ENCODE measurements at places on chromosomes 4 and X.

DNA sequence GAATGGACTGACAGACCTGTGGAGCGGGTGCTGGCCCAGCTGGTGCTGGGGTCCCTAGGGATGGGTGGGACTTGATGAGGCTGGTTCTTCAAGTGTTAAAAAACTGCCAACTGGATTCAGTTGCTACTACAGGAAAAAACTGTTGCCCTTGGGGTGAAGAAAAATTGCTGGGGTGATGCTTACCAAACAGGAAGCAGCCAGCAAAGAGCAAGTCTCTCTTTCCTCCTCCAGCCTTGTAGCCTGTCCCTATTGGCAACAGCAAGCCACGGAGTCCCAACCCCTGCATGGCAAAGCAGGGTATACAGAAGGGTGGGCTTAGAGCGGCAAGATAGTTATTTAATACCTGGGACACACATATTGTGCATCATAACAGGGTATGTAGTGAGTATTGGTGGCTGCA, 60.1 kb upstream of the ATP8A1 start:
- no peak for DNase-seq

DNA sequence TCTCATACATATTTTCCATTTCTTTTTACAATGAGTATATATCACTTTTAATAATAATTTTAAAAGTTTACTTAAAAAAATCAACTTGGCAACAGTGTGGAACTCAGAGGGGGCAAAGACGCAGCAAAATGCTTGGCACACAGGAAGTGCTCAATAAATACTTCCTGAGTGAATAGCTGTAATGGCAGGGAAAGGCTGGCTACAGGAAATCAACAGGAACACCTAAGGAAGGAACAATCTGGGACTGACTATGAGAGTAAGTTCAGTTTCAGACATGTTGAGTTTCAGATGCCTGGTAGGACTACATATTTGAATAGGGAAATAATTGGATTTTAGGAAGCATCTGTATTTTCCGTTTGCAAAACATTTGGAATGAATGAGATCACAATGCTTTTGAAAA, 137.6 kb downstream of the SCLT1 start:
- no peak for DNase-seq

DNA sequence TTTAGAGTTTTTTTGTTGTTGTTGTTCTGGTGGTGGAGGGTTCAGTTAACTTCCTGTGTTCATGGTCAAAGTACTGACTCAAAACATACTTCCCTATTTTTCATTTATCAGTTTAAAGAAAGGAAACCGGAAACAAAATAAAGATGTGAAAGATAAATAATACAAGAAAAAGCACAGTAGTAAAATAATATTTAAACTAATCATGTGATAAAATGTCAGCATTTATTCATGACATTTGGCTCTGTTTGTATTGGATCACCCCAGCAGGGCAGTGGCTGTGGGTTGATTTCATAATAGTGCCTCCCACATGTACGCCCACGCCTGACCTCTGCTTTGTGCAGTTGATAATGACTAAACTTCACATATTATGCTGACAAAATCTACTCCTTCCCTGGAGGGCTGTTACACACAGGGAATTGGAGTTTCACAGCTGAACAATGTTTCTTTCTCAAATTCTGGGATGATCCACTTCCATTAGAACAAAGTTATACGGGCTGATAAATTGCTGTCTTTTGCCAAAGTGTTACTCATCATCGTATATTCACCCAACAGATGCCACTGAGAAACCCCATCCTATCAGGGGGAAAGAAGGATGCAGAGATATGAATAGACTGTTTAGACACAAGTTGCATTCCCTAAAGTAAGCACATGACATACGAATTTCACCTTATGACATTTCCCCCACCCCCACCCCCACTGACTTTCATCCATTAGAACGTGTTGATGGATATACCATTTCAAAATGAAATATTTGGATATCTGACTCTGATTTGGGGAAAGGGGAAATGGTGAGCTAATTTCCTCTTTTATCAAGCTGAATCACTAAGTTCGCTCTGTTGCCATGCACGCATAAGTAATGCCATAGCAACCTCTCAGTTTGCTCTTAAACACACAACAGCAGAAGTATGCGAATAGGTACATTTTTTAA, 48.3 kb downstream of the AMELX start:
- peak; percentile 60 for DNase-seq

- no peak for DNase-seq
Observed at GRCh38 chr4:87516683-87517082, 12.5 kb downstream of the SPARCL1 start.

DNA sequence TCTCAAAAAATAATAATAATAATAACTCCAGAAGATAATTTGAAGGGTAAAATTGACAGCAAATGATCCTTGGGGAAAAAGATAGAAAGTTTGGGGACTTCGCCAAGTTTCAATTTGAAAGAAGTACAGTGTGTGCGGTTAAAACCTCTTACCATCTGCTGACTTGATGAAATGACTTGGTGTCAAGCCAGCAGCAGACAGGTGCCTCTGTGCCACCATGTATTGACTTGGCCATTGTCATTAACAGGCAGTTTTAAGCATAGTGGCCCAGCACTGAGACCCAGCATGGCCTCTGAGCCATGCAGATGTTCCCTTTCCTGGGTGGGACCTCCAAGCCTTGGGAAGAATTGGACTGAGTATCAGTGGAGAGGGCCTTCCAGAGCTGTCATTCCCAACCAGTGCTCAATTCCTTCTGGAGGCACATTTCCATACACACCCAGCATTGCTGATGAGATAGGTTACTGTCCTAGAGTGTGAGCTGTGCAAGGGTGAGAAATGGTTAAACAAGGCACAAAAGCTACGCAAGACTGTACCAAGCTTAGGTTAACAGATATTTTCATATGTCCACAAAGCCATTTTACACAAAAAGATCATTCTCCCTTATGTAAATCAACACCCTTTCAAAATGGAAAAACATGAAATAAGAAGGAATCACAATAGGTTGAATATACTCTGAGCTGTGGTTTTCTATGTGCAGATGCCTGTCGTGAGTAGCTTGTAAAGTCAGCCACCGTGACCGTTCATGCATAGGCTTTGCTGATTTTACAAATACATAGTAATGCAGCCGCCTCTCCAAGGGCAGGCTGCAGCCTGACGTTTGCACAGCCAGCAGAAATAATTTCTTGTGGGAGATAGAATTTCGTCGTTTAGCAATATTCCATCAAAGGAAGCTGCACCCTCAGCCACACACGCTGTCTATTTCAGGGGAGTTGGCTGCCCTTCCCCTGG, 59.4 kb upstream of the FBXW7 start:
- no peak for DNase-seq

DNA sequence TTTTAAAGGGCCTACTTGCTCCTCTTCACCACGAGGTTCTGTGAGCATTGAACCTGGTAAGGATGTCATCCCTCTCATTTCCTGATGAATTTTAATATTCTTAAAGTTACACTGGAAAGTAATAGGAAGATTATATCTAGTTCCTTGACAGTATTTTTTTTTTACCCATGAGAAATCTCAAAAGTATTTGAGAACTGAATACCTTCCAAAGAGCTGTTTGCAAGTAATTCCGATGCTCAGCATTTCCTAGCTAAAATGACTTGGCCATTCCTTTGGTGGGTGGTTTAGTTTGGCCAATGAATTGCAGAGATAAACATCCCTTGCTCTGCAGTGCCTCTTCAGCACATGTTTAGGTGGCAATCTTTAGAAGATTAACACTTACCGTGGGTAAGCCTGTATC, 110.2 kb upstream of the WDR1 start:
- DNase-seq: no peak

DNA sequence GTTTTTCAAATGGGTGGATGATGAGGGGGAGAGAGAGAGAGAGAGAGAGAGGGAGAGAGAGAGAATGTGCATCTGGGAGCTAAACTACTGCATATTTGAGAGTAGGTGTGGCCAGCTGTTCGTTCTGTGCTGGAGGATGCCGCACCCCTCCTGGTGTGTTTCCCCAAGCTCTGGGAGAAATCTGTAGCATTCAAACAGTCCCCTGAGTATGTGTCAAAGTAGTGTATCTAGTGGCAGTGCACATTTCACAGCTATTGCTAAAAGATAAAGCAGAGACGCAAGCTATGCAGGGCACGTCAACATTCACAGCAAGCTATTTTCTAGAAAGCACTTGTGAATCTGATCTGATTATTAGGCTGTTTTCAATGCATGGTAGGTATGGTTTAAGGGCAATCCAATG, 83.5 kb upstream of the LIMCH1 start:
- DNase-seq: no peak

DNA sequence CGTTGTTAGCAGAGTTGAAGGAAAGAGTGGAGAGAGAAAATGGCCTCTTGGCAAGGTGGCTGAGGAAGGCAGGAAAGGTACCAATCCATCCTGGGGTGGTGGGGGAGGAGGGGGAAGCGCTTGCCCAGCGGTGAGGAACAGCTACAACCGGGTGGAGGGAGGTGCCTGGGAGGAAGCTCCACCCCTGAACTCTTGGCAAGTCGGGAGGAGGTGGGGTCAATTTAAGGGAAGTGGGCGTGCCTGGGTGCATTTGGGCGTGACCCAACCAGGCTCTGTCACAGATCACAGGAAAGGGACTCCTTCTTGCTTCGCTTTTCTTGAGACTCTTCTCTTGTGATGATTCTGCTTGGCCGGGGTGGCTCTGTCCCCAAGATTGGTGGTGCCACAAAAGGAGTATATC, 41.7 kb downstream of the BCORL1 start:
- peak; percentile 89 for DNase-seq

GRCh38 chr4:166228112-166228511, 355.1 kb downstream of the TLL1 start:
- no peak for DNase-seq

GRCh38 chr4:141654098-141654497, 17.7 kb downstream of the IL15 start:
- no peak for DNase-seq

DNA sequence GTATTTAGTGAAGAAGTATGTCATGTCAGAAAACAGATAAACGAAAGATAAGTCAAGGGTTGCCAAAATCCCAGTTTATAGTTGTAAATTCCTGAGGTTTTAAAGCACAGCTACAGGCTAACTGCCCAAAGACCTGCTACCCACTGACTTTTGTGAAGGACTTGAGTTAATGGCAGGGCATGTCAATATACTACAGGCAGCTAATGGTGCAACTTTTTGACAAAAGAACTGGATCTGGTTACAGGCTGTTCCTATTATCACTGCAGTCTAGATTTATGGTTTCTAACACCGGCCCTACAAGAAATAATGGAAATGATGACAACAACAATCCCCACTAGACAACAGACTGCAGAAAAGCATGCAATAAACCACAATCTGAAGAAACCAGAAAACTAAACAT, 6.4 kb downstream of the SCML2 start:
- no peak for DNase-seq

GRCh38 chrX:74370487-74370886, 50.8 kb upstream of the SLC16A2 start:
- no peak for DNase-seq

DNA sequence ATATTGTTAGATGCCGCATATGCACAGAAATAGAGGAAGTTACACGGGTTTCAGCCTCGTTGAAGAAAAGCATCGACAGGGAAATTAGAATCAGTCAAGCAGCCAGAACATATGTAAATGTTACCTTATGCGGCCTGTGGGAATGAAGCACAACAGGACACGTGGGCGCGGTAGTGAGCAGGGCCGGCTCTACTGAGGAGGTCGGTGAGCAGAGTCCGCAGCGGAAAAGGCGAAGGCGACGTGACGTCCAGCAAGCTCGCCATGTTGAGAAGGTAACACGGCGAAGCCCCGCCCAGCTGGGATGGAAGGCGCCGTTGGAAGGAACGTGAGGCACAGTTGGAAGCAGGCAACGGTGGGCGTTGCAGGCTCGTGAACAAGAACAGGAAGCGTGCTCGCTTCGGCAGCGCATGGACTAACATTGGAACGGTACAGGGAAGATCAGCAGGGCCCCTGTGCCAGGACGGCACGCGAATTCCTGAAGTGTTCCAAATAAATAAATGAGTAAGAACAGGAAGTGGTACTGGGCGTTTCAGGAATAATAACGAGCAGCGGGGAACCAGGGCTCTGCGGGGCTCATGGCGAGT, 54.6 kb downstream of the MTNR1A start:
- no peak for DNase-seq

GRCh38 chr4:154086247-154086646, 297.4 kb upstream of the SFRP2 start:
- no peak for DNase-seq

DNA sequence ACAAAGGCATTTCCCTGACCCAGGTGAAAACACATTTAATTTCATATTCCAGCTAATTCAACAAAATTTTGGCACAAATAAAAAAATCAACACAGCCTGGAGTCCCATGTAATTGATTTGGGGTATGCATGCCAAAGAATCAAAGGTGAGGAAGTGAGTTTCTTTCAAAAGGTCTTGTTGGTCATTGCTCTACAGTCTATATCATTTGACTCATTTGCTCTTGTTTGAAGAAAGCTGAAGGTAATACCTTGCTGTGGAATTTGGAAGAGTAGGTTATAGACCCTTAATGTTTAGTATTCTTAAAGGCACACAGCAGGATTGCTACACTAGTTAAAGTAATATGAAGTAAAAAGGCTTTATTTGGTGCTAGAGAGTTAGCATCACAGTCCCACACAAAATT, 25.4 kb downstream of the COL4A6 start:
- no peak for DNase-seq

- DNase-seq: no peak
Observed at GRCh38 chr4:73663576-73663975, 43.3 kb upstream of the RASSF6 start.

DNA sequence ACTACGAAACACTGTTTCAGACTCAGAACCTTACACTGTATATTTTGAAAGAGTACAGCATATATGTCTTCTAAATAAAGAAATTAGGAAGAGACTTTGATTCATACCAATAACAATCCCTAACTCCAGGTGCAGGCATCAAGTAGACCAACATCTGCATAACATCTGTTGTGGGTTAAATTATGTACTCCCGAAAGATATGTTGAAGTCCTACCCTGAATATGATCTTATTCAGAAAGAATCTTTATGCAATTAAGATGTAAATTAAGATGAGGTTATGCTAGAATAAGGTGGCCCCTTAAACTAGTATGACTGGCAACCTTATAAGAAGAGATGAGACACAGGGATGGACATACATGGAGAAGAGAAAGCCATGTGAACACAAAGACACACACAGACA, 117.9 kb downstream of the INPP4B start:
- no peak for DNase-seq
